ENCODE measurements at places on chromosomes 1 and 21.

GRCh38 chr1:49626472-49626871 lies 397.3 kb downstream of the AGBL4 start:
- H3K36me3 ChIP-seq: no peaks in the 10 kb centered on the region
- H3K4me3 ChIP-seq: no peak overlapping the region
- no peak overlapping the region for H3K27ac ChIP-seq

DNA sequence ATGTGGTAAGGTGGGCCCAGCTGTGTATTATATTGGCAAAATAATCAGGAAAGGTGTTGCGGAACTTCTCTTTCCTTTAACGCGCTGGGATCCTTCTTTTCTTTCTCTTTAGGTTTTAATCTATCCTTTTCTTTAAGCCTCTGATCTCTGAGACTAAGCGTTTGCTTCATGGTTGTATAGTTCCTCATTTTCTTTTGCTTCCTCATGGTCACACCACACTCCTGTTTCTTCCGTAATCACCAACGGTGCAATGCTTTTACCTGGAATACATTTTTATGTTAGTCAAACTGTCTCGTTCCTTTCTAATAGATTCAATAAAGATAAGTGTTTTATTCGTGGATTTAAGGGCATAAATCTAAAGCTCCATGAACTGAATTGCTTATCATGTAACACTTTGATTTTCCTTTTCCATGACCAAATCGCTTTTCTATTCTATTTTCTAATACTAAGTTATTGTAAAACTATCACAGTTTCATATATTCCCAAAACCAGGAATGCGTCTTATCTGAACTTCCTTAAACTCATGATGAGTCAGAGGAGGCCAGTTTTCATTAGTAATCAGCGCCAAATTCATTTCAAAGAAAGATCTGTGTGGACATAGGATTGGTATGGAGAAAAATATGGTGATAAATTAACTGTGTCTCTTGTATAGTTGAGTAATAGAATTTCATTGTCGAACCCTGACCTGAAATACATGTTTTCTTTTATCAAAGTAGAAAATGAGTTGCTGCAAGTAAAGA lies 12.2 kb downstream of the SDCCAG8 start:
- no peaks in the 10 kb centered on the region for H3K27me3 ChIP-seq
- peaks cover 25% of the 10 kb centered on the region for H3K4me1 ChIP-seq
- H3K27ac ChIP-seq: no peak overlapping the region
- peaks cover 12% of the 10 kb centered on the region for H3K36me3 ChIP-seq

- H3K27me3 ChIP-seq: no peaks in the 10 kb centered on the region
- H3K4me3 ChIP-seq: peak overlapping the region; percentile 82
- H3K4me1 ChIP-seq: peaks cover 32% of the 10 kb centered on the region
- DNase-seq: peak; percentile 29
- peaks cover 13% of the 10 kb centered on the region for H3K36me3 ChIP-seq
Measured at GRCh38 chr1:45012639-45013278, 705 bp downstream of the UROD start.

- no peak for DNase-seq
- no peaks in the 10 kb centered on the region for H3K36me3 ChIP-seq
- H3K27me3 ChIP-seq: peaks cover 26% of the 10 kb centered on the region
- H3K4me1 ChIP-seq: no peaks in the 10 kb centered on the region
Measured at GRCh38 chr21:37711286-37711829, 204.9 kb downstream of the KCNJ6 start.

DNA sequence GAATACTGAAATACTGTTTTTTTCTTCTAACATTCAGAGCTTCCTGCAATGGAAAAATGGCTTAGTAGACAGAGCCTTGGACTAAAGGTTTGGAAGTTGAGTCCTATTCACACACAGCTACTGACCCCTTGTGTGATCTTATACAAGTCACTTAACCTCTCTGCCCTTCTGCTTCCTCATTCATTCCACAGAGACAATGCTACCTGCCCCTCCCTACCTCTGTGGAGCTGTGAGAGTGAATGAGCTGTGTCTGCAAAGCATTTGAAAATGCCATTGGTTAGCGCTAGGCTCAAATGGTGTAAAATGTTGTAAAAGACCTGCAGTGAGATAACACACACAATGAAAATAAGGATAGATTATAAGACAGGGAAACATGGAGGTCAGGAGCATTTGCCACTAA lies 214.4 kb downstream of the BARHL2 start:
- H3K36me3 ChIP-seq: no peaks in the 10 kb centered on the region
- no peak overlapping the region for H3K4me3 ChIP-seq
- no peak for DNase-seq
- H3K27ac ChIP-seq: no peak overlapping the region
- no peaks in the 10 kb centered on the region for H3K27me3 ChIP-seq

DNA sequence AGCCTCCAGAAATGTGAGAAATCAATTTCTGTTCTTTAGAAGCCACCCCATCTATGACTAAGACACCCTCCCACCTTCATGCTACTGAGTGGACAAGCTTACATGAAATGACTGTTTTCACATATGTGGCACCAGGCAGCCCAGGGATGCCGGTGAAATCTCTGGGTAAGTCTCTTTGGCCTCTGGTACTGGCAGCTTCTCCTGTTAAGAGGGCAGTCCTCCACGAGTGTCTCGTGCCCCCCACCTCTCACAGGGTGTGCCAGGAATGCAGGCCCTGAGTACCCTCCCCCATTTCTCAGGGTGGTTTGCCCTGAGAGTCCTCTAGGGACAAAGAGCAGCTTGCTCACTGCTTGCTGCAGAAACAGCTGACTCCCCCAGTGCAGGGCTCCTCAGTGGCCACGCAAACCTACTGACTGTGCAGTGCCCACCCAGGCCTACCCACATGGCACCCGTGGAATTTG lies 3.2 kb upstream of the PRXL2B start:
- peak overlapping the region; percentile 84 for H3K27ac ChIP-seq
- H3K27me3 ChIP-seq: no peaks in the 10 kb centered on the region
- H3K36me3 ChIP-seq: peaks cover 17% of the 10 kb centered on the region
- peak; percentile 36 for DNase-seq

GRCh38 chr21:27671207-27671606 lies 704.3 kb upstream of the ADAMTS5 start:
- no peaks in the 10 kb centered on the region for H3K4me1 ChIP-seq
- H3K27me3 ChIP-seq: no peaks in the 10 kb centered on the region
- no peak overlapping the region for H3K27ac ChIP-seq
- H3K4me3 ChIP-seq: no peak overlapping the region

DNA sequence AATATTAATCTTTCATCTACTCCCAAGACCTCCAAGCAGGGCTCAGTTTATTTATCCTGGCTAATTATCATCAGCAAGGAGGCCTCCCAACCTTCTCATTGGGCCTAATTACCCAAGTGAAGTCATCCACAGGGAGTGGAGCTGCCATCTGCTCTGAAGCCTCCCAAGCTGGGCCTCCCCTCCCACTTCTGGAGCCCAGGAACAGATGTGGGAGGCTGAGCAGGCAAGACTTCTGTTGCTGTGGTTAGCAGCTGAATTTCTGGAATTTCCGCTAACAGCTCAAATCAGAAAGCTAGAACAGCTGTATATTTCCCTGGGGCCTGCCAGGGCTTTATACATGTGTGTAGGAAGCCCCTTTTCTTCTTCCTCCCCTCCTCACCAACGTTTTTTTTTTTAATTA lies 127.5 kb downstream of the UCK2 start:
- no peaks in the 10 kb centered on the region for H3K4me1 ChIP-seq
- H3K27me3 ChIP-seq: peaks cover 8% of the 10 kb centered on the region
- H3K27ac ChIP-seq: no peak overlapping the region
- no peak for DNase-seq
- H3K4me3 ChIP-seq: no peak overlapping the region

DNA sequence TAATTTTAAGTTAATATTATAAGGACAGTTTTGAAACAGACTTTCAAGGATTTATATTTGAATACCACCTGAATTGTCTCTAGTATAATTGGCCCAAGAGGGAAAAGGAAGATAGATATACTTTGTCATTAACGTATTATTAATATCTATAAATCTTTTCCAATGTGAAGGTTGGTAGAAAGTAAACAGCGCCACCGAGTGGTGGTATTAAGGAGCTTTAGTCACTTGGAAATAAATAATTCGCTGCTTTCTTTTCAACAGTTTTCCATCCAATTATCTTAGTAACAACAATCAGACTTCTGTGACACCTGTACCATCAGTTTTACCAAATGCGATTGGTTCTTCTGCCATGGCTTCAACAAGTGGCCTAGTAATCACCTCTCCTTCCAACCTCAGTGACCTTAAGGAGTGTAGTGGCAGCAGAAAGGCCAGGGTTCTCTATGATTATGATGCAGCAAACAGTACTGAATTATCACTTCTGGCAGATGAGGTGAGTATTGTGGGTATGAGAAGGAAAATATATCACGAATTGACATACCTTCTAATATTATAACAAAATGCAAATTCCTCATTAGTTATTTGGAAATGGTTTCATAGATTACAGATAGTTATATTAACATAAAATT lies 37.7 kb downstream of the SH3GLB1 start:
- no peaks in the 10 kb centered on the region for H3K27me3 ChIP-seq
- H3K4me1 ChIP-seq: no peaks in the 10 kb centered on the region
- no peak for DNase-seq
- H3K36me3 ChIP-seq: peaks cover 7% of the 10 kb centered on the region
- H3K4me3 ChIP-seq: no peak overlapping the region
- H3K27ac ChIP-seq: no peak overlapping the region

DNA sequence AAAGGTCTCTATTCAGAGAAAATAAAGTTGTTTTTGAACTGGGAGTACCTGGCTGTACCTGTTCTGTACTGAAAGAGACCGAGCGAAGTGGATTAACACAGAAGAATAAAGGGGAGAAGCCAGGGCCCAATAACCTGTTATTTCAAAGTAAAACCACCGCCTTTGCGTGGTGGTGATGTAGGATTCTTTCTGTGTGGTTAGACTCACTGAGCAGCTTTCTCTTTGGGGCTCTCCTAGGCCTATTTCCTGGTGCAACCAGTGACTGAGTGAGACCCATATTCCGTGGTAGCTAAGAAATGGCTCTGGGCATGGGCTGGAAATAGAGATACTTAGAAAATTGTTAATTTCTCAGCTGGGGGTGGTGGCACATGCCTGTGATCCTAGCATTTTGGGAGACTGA lies 99.9 kb downstream of the XCL2 start:
- H3K27me3 ChIP-seq: no peaks in the 10 kb centered on the region
- DNase-seq: peak; percentile 37
- peaks cover 61% of the 10 kb centered on the region for H3K4me1 ChIP-seq
- H3K27ac ChIP-seq: peak overlapping the region; percentile 85
- H3K36me3 ChIP-seq: peaks cover 14% of the 10 kb centered on the region

DNA sequence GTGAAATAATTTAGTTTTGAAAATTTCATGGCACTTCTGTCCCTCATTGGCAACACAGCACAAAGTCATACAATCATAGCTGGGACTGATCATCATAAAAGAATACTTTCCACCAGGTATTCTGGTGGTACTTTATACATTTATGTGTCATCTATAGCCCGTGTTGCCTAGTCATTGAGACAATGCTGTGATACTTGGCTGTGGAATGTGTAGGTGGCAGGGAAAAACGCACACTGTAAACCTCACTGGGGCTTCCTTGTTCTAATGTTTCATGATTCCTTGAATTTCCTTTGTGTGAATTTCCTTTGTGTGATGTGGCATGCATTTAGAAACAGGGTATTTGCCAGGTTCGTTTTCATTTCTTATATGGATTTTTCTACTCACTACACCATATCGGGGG lies 118.3 kb downstream of the FMN2 start:
- H3K4me3 ChIP-seq: no peak overlapping the region
- no peaks in the 10 kb centered on the region for H3K4me1 ChIP-seq
- H3K27me3 ChIP-seq: no peaks in the 10 kb centered on the region
- no peak for DNase-seq

GRCh38 chr1:241213139-241213538 lies 143.9 kb downstream of the RGS7 start:
- H3K27ac ChIP-seq: no peak overlapping the region
- no peaks in the 10 kb centered on the region for H3K27me3 ChIP-seq
- no peaks in the 10 kb centered on the region for H3K36me3 ChIP-seq
- no peak for DNase-seq

DNA sequence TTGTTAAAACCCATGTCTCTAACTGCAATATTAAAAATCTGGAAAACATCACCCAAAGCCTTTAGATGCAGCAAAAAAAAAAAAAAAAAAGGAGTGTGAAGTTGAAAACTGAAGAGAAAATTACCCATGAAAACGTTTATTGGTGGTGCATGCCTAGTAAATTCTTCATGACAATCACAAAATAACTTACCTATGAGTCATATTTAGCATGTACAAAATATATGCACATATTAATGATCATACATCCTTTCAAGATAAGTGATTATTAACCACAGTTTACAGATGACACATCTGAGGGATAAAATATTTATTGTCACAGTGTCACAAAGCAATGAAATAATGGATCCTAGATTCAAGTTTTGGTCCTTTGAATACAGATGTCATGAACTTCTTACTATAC lies 505.2 kb upstream of the NR5A2 start:
- DNase-seq: no peak
- no peak overlapping the region for H3K4me3 ChIP-seq
- no peaks in the 10 kb centered on the region for H3K27me3 ChIP-seq
- no peaks in the 10 kb centered on the region for H3K36me3 ChIP-seq

- no peak overlapping the region for H3K27ac ChIP-seq
- H3K4me1 ChIP-seq: no peaks in the 10 kb centered on the region
- H3K4me3 ChIP-seq: no peak overlapping the region
- no peak for DNase-seq
- H3K27me3 ChIP-seq: peaks cover 3% of the 10 kb centered on the region
- H3K36me3 ChIP-seq: no peaks in the 10 kb centered on the region
Measured at GRCh38 chr21:18370301-18370700, 33.3 kb downstream of the TMPRSS15 start.

GRCh38 chr21:19999369-20000272 lies 998.6 kb upstream of the NCAM2 start:
- no peaks in the 10 kb centered on the region for H3K27me3 ChIP-seq
- no peak for DNase-seq
- H3K4me1 ChIP-seq: no peaks in the 10 kb centered on the region
- no peak overlapping the region for H3K4me3 ChIP-seq
- no peak overlapping the region for H3K27ac ChIP-seq
- H3K36me3 ChIP-seq: no peaks in the 10 kb centered on the region

- H3K27me3 ChIP-seq: no peaks in the 10 kb centered on the region
- peaks cover 11% of the 10 kb centered on the region for H3K36me3 ChIP-seq
- H3K4me1 ChIP-seq: peaks cover 10% of the 10 kb centered on the region
- no peak overlapping the region for H3K27ac ChIP-seq
- H3K4me3 ChIP-seq: no peak overlapping the region
Measured at GRCh38 chr1:51753969-51754368, 124.6 kb downstream of the NRDC start.

GRCh38 chr21:44556879-44557278 lies 1.7 kb downstream of the KRTAP10-3 start:
- no peaks in the 10 kb centered on the region for H3K4me1 ChIP-seq
- H3K27me3 ChIP-seq: no peaks in the 10 kb centered on the region
- no peak for DNase-seq
- peaks cover 12% of the 10 kb centered on the region for H3K36me3 ChIP-seq
- no peak overlapping the region for H3K27ac ChIP-seq

All from activated naive CD8-positive, alpha-beta T cell treated with anti-CD3 and anti-CD28 coated beads for 36 hours (primary cell).